ENCODE measurements at places on chromosomes 11 and 22.

DNA sequence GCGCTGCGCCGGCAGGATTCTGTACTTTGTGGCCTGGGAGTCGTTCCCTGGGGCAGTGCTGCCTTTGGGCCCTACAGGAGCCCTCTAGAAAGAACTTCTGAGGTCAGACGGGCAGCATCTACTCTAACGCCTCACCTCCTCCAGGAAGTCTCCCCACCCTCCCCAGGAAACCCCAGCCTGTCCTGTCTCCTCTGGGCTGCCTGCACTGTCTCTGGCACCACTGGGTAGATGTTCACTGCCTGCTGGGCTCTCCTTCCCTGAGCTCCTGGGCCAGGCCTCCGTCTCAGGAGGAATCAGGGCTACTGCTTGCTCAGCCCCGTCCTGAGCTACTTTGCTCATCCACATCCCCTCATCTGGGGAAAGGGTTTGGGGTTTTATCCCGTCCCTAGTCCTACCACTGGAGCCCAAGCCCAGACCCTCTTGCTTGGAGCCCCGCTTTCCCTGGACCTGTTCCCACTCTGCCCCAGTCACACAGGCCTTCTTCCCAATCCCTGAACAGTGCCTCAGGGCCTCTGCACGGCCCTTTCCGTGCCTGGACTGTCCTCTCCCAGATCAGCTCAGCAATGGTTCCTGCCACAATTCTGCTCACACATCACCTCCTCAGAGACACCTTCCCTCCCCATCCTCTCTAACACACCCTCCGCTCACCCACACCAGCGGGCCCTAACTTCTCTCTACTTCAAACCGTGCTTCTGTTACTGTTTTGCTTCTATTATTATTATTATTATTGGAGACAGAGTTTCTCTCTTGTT is 11.3 kb upstream of the TREH start:
- DNase-seq: no peak

DNA sequence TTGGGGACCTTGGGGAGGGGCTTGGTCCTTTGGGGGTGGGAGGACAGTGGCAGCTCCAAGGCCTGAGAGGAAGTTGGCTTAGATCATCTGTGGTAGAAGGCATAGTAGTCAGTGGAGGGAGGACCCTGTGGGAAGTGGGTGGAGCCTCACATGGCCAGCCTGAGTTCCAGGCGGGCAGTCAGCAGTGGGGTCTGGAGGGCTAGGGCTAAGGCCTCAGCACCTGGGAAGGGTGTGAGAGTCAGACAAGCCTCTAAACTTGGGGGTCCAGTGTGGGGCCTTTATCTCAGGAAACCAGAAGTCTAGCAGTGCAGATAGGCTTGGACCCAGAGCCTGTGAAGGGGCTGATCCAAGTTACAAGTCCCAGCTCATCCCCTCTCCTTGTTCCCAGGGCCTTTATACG is 4.0 kb downstream of the NLRX1 start:
- no peak for DNase-seq

GRCh38 chr22:22997262-22997898 is 72.9 kb upstream of the GNAZ start:
- DNase-seq: no peak

GRCh38 chr11:130858215-130858614 is 58.1 kb downstream of the SNX19 start:
- no peak for DNase-seq

DNA sequence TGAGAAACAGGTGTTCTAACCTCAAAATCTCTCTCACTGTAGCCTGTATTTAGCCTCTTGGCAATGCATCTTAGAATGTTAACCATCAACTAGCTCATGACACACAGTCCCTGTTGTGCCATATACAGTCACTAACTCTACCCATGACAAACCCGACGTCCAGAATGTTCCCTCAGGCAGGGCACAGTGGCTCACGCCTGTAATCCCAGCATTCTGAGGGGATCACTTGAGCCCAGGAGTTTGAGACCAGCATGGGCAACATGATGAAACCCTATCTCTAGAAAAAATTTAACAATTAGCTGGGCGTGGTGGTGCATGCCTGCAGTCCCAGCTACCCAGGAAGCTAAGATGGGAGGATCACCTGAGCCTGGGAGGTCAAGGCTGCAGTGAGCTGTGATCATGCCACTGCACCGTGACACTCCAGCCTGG is 18.2 kb upstream of the CCDC34 start:
- no peak for DNase-seq

DNA sequence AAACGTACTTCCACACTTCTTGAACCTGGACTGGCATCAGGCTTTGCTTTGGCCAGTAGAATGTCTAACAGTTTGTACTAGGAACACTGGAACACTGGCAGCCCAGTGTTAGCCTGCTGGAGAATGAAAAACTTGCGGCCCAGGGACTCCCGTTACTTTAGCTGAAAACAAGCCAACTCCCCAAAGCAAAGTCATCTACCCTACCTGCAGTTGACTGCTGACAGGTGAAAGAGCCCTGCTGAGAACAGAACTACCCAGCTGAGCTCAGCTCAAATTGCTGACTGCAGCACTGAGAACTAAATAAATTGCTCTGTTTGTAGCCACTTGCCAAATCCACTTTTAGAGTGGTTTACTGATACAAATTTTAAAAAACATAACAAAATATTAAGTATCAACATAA is 342.5 kb downstream of the LRRC4C start:
- no peak for DNase-seq

DNA sequence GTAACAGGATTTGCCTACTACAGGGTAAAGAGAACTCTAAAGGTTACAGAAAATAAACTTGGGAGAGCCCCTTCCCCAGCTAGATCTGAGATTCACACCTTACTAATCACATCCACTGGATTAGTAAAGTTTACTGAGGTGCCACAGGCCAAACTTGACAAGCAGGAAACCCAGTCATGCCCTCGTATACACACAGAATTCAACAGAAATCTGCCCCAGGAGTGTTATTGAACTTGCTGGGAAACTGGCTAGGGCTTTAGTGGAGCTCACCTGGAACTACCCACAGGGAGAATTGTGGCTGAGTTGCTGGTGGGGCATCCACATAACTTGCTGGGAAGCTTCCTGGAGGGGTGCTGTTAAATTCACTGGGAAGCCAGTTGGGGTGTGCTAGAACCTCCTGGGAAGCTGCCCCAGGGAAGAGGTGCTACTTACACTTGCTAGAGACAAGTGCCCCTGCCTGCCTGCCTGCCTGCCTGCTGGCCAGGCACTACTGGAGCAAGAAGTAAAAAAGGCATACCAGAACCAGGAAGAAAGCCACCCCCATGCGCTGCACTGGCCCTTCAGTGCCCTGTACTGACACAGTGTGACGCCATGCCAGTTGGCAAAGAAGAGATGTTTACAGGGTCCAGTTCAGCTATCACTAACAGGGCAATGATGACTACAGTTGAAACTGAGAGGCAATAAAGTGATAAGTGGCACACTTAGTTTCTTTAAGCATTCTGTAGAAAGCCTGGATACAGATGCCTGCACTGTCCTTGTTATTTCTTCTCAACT is 106.5 kb downstream of the ALX4 start:
- DNase-seq: no peak

- peak; percentile 89 for DNase-seq
Observed at GRCh38 chr22:38751422-38752346, 4.1 kb downstream of the SUN2 start.

DNA sequence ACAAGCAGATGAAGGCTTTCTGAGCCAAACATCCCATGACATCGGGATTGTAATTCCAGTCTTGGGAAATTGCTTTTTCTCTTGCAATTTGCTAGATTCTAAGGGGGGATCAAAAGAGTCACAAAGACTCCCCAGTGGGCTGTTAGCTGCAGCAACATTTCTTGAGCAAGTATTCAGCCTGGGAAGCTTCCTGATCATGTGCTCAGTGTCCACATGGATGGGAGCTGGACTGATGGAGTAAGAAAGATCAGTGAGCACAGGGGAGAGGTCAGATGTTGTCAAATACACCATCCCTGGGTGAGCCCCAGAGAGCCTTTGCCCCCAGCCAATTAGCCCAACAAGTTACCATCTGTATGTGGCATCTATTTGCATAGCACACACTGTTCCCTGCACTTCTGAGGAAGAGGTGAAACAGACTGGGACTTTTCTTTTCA is 10.2 kb upstream of the GRK3 start:
- no peak for DNase-seq

DNA sequence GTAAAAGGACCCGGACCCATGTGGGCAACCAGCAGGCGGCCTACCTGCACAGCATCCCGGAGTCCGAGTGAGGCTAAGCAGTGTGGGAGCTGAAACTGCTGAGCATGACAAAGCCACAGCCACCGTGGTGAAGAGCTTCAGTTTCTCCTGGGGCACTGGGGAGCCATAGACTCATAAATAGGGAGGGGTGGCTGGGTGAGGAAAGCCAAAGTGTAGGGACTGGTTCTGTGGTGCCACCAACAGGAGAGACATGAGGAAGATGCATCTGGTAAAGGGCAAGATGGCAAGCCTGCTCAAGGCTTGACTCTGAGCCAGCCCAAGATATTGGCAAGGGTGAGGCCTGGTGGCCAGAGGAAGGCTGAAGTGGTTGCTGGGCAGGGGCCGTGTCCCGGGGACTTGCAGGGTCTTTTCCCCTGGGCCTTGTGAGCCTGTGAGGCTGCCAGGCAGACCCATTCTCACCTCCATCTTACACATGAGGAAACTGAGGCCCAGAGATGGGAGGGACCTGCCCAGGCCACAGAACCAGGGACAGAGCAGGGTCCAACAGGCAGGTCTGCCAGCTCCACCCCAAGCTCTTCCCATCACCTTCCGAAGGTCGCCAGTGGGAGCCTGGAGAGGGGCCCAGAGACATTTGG is 30.4 kb downstream of the CYTH4 start:
- DNase-seq: no peak

GRCh38 chr11:13595166-13595565 is 73.3 kb upstream of the FAR1 start:
- no peak for DNase-seq

- DNase-seq: no peak
Observed at GRCh38 chr11:69449320-69450063, 32.0 kb upstream of the LINC01488 start.

DNA sequence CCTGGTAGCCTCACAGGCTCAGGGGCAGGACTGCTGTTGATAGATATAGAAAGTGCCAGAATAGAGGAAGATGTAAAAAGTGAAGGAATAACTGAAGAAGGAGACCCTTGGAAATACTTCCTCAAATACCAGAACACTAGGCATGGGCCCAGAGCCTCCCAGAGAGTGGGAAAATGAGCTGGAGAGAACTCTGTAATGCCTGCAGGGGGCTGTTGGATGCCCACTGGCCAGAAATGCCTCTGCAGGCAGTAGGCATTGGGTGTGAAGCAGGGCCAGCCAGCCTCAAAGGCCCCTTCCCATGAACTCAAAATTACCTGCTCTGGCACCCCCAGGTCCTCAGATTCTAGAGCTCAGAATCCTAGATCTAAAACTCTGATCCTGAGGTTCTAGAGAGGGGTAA is 15.1 kb downstream of the P2RY2 start:
- no peak for DNase-seq

DNA sequence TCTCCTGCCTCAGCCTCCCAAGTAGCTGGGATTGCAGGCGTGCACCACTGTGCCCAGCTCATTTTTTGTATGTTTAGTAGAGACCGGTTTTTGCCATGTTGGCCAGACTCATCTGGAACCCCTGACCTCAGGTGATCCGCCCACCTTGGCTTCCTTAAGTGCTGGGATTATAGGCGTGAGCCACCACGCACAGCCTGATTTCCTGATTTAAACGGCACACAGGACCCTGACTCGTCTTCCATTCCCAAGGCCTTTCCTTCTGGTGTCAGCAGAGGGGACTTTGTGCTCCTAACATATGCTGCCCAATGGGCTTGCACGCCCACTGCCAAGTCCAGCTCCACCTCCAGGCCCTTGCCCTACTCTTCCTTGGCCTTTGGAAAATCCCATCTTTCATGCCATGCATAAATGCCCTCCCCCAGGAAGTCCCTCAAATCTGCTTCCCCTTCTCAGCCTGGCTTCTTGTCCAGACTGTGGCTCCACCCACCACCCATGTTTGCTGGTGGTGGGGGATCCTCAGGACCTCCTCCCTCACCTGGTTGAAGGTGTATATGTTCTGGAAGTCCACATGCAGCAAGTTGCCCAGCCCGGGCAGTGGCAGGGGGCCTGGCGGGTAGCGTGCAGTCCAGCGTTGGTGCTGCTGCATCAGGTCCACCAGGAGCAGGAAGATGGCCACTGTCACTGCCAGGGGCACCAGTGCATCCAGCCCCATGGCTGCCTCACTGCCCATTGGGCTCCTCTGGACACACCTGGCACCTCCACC is 23.9 kb upstream of the CYP2D6 start:
- no peak for DNase-seq

GRCh38 chr11:122785031-122785541 is 53.2 kb upstream of the CRTAM start:
- DNase-seq: no peak

- no peak for DNase-seq
Observed at GRCh38 chr11:29405305-29405704, 611.5 kb downstream of the KCNA4 start.

DNA sequence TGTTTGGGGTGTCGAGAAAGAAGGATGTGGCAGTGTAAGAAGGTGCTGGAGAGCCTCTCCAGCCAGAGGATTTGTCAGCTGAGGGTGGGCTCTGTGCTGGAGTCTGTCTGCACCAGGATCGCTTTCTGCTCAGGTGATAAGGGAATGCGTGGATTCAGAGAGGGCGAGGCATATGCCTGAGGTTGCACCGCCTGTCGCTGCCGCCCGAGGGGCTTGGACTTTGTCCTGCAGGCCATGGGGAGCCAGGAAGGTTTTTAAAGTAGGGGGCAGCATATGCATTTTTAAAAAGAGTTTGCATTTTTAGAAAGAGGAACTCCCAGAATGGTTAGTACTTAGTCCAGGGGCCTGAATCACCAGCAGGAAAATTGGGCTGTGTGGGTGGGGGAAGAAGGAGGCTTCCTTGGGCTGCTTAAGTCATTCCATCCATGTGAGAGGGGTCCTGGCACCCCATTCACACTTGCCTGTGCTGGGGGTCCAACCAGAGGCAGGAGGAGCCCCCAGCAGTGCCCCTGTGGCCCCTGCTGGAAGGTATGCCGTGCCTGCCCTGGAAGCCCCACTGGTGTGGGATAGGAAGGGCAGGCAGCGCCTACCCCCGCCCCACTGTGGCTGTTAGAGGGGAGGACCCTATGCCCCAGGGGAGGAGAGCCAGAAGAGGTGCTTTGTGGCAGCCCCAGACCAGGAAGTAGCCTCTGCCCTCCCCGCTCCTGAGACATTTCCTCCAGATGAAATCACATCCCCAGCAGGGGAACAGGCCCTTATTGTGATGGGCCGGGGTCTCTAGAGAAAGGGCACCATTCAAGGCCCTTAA is 35.8 kb upstream of the MYRF start:
- no peak for DNase-seq

- no peak for DNase-seq
Observed at GRCh38 chr11:120420572-120420971, 84.4 kb downstream of the ARHGEF12 start.

Measured in activated CD4-positive, alpha-beta memory T cell treated with anti-CD3 and anti-CD28 coated beads, Interleukin-2, amount 10 ng/mL, durations not matched to agents 7 days and 5 days (primary cell).